ENCODE measurements at places on chromosomes 7 and 10.

- no peak for DNase-seq
Observed at GRCh38 chr7:1274121-1274875, 41.6 kb downstream of the UNCX start.

DNA sequence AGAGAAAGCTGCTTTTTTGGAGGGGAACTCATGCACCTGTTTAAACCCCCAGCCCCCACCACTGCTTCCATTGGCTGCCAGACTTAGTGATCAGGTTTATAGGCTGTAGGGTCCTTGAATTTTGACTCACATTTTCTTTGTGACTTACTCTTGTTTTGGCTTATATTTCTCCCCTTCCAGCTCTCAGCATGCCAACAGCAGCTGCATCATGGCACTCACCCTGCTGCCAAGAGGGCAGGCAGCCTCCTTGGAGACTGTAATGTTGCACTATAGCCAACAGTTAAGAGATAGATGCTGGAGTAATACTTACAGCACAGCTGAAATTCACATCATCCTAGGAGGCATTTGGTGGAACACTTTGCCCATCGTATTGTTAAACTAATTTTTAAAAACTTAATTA lies 98.0 kb upstream of the GLCCI1 start:
- DNase-seq: no peak

GRCh38 chr7:78017591-78018100 lies 219.1 kb downstream of the PHTF2 start:
- DNase-seq: peak; percentile 11

DNA sequence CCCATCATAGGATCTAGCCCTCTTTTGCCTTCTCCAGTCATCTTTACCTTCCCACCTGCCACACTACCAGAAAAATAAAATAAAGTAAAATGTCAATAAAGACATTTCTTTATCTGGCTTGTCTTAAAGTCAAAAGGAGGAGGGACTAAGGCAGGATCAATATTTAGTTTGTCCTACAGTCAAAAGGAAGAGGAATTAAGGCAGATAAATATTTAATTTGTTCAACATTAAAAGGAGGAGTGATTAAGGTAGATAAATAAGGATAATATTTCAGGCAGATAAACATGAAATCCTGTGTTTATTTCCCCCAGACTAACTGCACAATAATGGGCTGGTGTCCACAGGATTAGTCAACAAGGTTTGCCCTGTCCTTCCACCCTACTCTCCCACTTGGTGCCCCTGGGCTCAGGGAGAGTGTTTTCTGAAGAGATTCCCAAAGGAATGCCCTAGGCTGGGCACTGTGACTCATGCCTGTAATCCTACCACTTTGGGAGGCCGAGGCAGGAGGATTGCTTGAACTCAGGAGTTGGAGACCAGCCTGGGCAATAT lies 18.3 kb upstream of the MSMB start:
- DNase-seq: no peak

DNA sequence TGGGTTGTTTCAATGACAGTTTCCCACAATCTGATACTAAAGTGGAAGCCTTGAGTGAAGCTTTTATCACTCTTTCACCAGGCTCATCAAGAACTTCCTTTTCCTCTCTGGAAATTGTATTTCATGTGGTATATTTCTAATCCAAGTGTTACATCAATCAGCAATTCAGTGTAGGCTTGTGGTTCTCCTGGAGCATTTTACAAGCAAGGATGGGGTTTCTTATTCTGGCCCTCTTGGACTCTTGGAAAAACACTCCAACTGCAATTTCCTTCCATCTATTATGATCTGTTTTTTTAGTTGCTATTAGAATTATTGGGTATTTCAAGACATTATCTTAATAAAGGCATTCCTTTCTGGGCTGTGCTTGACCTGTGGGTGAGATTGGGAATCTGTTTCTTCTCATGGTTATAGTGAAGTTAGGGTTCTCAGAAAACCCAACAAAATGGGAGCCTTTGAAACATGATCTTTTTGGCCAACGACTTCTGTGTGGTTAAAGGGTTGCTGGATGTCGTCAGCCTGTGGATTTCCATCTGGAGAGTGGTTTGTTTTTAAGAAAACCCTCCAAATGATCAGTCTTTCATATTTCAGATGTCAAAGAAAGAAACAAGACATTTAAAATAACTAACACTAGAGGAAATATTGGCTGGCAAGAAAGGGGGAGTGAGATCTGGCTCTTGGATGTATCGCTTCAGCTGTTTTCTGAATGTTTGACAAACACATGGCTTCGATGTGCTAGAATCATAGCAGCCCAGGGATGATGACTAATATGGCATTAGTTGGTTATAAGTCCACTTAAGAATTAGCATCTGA lies 540.2 kb downstream of the LRMDA start:
- no peak for DNase-seq

- no peak for DNase-seq
Observed at GRCh38 chr10:87054373-87055295, 34.5 kb downstream of the FAM25A start.

DNA sequence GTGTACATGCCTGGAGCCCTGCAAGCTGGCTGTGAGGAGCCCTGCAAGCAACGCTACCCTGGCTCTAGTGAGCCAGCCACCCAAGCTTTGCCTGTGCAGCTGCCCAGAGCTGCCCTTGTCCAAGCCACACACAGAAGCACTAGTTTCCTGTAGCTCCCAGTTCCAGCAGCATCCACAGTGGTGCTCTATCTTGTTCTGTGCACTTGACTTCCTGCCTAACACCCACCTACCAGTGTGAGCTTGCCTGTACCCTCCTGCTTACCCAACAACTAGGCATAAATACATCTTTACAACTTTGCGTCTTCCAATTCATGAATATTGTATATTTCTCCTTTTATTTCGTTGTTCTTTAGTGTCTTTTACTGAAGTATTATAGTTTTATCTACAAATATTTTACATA lies 32.2 kb upstream of the ZNF518A start:
- DNase-seq: no peak

GRCh38 chr7:29045258-29046086 lies 87.3 kb upstream of the TRIL start:
- DNase-seq: no peak

GRCh38 chr10:21727452-21728168 lies 193.6 kb downstream of the MLLT10 start:
- no peak for DNase-seq

- DNase-seq: no peak
Observed at GRCh38 chr10:99382176-99382575, 48.2 kb downstream of the GOT1 start.

- no peak for DNase-seq
Observed at GRCh38 chr10:81021428-81022129, 483.9 kb downstream of the SH2D4B start.

GRCh38 chr10:133292919-133293809 lies 15.5 kb downstream of the TUBGCP2 start:
- no peak for DNase-seq

DNA sequence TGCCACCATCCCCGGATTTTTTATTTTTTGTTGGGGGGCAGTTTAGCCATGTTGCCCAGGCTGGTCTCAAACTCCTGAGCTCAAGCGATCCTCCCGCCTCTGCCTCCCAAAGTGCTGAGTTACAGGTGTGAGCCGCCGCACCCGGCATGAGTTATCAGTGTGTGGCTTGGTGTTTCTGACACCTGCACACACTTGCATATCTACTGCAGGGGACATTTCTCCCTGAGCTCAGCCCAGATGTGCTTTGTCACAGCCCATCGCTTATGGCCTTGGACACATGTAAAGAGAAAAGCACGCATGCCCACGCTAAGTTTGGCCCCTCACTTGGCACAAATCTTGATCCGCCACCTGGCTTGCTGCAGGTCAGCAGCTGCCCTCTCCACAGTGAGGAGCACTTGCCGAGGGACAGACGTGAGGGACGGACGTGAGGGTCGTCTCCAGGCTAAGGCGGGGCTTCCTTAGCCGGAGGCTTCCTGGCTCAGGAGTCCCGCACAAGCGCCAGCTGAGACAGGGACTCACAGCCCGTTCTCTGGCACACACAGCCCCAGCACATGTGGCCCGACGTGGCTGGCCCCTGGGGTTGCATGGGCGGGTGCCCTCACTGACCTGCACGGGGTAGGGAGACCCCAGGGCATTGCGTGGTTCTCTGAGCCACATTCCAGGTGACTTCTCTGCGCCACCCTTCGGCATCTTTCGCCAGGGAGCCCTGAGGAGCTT lies 11.8 kb downstream of the CYP2W1 start:
- DNase-seq: no peak

GRCh38 chr7:85508642-85509410 lies 322.0 kb upstream of the SEMA3D start:
- no peak for DNase-seq

DNA sequence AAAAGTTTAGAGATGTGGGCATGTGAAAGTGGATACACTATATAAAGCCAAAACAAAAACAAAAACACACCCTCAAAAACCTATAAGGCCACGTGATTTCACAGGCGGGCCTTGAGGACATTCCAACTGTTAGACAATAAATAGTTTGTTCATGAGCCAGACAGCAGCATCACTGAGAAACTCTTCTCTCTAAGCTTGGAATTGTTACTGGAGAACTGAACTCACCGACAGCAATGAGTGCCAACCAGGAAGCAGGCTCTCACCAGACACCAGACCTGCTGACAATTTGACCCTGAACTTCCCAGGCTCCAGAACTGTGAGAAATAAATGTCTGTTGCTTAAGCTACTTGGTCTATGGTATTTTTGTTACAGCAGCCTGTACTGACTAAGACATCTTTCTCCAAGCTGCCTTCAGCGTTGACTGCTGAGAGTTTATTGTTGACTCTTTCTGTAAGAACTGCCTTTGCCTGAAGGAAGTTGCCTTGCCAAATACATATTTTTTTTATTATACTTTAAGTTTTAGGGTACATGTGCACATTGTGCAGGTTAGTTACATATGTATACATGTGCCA lies 107.5 kb downstream of the EPDR1 start:
- DNase-seq: no peak

GRCh38 chr7:55073051-55073511 lies 54.3 kb downstream of the EGFR start:
- DNase-seq: no peak

DNA sequence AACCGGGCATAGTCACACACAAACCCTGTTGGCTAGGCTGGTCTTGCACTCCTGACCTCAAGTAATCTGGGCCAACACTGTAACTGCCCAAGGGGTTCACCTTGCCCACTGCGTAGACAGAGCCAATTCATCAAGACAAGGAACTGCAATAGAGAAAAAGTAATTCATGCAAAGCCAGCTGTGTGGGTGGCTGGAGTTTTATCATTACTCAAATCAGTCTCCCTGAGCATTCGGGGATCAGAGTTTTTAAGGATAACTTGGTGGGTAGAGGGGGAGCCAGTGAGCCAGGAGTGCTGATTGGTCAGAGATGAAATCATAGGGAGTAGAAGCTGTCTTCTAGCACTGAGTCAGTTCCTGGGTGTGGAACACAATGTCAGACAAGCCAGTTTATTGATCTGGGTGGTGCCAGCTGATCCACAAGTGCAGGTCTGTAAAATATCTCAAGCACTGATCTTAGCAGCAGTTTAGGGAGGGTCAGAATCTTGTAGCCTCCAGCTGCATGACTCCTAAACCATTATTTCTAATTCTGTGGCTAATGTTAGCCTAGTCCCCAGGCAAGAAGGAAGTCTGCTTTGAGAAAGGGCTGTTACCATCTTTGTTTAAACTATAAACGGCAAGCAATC lies 15.6 kb upstream of the FXYD4 start:
- DNase-seq: no peak

GRCh38 chr10:114684822-114685209 lies 26.7 kb upstream of the ABLIM1 start:
- no peak for DNase-seq

DNA sequence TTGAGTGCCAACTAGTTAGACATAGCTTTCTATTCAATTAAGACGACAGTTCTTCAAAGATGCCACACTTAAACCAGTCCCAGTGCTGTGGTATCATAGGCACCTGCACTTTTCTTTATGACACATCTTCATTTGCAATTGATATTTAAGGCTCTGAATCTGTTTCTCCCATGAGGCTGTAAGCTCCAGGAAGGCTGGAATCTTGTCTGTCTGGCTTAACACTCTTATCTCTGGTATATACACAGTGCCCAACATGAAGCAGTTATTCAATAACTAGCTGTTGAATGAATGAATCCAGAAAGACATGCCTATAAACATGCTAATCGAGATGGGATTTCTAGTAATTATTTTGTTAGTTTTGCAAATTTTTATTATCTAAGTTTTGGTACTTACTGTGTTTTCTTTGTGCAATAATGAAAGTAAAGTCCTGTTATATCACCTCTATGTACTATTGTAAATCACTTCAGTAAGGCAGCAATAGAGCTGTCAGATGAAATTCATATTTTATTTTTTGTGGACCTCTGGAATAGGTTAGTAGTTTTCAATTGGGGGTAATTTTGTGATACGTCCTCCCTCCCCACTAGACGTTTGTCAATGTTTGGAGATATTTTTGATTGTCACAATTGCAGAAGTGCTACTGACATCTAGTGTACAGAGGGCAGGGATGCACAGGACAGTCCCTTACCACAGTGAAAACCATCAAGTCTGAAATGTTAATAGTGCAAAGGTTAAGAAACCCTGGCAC lies 51.3 kb upstream of the STEAP4 start:
- no peak for DNase-seq

DNA sequence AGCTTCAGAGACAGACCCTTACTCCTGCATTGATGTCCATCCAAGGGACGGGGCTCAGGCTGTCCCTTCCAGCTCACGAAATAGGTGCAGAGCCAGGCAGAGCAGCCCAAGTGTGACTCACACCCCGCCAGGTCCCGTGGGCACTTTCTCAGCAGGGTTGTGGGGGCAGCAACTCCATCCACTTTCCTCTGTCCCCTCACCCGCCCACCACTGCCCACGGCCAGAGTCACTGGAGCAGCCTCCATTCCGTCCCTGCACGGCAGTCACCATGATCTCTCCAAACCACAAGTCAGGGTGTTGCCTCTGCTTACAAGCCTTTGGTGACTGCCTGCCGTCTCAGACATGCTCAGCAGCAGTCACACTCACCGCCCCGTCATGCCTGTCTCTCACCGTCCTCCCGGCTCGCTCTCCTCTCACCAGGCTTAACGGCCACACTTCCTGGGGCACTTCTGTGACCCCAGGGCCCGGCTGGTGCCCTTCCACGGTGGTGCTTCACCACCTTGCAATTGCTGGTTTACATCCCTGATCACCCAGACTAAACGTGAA lies 39.3 kb downstream of the CALML3 start:
- no peak for DNase-seq

DNA sequence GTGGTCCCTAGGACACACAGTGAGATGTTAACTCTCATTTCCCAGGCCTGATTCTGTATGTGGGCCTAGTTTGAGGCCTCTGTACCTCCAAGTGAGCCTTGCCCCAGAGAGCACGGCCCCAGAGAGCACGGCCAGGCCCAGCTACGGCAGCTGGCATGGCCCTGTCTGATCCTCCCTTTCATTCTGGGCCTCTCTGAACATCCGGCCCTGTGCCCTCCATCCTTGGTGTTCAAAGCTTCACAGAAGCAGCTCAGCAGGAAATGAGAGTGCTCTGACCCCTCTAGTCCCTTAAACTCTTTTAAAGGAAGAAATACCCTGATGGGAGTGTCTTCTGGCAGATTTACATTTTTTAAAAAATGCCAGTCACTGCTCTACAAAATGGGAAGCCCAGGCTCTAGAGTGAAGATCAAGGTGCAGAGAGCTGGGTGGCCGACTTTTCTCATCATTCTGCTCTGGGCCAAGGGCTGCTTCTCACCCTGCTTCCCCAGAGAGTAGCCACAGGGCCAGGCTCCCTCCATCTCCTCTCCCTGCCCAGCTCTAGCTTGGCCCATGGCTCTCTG lies 171.9 kb downstream of the RPS24 start:
- no peak for DNase-seq

Measured in cerebellar cortex (tissue), 1 donor.